ENCODE measurements at places on chromosomes 5 and 9.

GRCh38 chr9:133780962-133781827 is 43.0 kb upstream of the SARDH start:
- DNase-seq = no peak

DNA sequence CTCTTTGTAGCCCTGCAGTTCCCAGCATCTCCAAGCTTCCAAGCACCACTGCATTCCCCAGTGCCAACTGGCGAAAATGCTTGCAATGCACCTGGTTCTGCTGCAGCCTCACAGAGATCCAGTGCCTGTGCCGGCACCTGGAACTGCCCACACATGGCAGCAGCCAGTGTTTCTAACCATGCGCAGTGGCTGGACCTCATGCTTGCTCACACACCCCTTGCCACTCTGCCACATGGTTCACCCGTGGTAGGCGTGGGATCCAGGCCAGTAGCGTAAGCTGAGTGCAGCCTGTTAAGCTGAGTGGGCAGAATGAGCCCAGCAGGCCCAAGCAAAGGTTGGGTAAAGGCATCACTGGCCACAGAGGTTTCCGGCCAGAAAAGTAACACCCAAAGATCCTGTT is 214.1 kb upstream of the VLDLR start:
- DNase-seq = no peak

DNA sequence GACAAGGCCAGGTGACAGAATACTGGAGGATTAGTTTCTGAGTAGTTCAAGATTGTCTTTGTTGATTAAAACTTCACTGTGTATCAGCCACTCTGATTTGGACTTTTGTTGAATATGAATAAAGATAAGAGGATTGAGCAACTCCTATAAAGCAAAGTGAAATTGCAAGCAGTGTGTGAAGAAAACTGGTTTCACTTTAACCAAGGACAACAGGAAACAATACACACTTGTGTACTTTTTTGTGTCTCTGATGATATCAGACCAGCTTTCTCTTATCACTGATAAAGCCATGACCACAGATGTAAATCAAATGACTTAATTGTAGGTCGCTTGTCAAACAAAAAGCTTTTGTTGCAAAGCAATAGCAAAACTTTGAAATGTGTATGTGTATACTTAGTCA is 268.6 kb downstream of the FER start:
- DNase-seq = no peak

- no peak for DNase-seq
These were observed 323.0 kb downstream of the ANXA1 start for GRCh38 chr9:73474625-73475024.

GRCh38 chr9:119834064-119834620 is 464.9 kb upstream of the BRINP1 start:
- no peak for DNase-seq

DNA sequence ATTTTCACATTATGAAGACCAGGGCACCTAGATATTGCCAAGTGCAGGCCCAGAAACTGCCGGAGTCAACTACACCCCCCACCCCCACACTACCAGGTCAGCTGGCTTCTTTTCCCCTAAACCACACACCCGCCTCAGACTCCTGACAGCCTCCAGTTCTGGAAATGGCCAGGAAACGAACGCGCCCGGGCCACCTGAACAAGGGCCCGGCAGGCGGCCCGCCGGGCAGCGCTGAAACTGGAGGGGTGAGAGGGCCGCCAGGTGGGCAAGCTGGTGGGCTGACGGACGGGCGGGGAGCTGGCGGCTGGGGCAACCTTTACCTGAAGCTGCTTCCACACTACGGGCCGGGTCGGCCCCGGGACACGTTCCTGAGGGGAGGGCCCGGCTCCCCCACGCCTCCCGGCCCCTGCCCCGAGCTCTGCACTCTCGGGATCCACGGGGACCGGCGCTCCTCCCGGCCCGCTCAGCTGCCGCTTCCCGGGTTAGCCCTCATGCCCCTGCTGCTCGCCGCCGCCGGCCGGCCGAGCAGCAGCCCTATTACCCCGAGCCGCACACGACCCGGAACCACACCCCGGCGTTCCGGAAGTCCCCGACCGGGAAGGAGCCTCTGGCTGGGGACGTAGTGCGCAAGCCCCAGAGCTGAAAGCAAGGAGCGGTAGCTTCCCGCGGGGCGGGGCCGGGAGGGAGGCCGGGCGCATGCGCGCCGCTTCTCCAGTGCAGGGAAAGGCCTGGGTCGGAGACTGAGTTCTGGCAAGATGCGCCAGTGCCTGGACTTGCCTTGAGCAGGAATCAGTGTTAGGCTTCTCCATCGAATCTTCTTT is at the start of gene MAPKAP1:
Gene MAPKAP1, minus strand, starts transcription at position 558 of the 821 bp plus-strand sequence. CDS start 34,634 bp downstream, outside the sequence.
- peak; percentile 64 for DNase-seq

GRCh38 chr5:40618926-40619325 is 60.8 kb upstream of the PTGER4 start:
- no peak for DNase-seq

DNA sequence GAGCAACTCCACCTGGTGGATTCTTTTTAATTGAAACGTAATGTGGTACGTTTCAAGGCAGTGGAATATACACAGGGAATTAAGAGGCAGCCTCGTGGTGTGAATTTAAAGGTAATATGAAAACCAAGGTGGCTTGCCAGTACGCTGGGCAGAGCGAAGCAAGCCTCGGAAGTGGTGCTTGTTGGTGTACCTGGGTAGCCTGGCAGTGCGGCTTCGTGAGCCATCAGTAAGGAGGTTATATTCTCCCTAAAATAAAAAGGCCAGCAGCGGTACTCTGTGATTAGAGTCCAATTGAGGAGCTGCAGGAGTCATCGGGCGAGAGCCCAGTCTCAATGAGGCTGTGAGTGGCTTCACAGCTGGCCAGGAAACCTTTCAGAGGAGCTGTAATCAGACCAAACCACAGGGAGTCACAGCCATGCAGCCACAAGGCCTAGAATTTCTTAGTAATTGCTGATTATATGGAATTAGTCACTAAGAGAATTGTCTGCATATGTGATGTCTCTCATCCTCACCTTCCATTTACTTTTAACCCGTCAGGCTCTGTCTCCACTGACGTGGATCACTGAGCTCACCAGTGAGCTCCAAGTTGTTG is 57.7 kb downstream of the DCP2 start:
- DNase-seq = no peak

DNA sequence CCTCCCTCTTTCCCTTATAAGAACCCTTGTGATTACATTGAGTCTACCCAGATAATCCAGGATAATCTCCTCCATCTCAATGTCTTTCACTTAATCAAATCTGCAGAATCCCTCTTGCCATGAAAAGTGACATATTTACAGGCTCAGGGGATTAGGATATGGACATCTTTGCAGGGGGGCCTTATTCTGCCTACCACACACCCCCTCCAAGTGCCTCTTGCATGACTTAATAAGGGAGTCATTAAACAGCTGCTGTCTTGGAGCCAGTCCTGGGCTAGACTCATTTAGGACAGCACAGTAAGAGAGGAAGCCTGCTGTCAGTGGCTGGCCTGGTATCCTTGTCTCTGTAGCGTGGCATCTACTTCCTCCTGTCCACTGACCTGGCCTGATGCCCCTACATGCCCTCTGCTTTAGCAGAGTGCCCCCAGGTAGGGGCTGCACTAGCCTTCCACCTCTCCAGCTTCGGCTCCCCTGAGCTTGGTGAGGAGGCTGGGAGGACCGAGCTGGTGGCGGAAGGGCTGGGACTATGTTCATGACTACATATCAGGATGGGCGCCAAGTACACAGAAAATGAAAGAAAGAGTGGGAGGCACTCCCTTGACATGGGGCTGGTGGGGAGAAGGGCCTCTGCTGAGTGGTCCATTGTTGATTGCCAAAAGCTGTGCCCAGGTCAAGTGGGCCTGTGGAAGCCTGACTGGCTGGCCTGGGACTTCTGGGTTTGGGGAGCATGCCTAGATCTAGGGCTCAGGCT is 17.2 kb downstream of the ENHO start:
- DNase-seq = no peak

DNA sequence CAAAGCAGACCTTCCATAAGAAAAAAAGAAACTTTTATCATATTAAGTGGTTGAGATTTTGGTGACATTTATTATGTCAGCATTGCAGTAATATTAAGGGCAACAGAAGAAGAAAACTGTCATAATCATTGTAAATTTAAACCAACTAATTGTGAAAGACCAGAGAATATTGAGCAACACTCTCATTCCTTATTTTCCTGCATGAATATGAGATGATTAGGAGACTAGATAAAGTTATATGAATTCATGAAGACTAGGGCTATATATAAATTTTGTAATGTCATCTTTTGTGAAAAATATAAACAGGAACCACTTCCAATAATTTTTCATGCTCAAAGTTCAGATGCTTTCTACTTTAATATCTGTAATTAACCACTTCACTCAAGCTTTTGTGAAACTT is 974.5 kb upstream of the CDH10 start:
- no peak for DNase-seq

- no peak for DNase-seq
These were observed 292.4 kb upstream of the ACO1 start for GRCh38 chr9:32092031-32092430.

GRCh38 chr5:62395210-62395950 is 8.3 kb downstream of the DIMT1 start:
- no peak for DNase-seq

- DNase-seq = no peak
These were observed 714.5 kb downstream of the EFNA5 start for GRCh38 chr5:106956187-106956586.

GRCh38 chr5:62306323-62306895 is 403 bp downstream of the KIF2A start:
- DNase-seq = no peak

GRCh38 chr5:135832941-135833920 is 1.2 kb upstream of the SLC25A48 start:
- DNase-seq = no peak

DNA sequence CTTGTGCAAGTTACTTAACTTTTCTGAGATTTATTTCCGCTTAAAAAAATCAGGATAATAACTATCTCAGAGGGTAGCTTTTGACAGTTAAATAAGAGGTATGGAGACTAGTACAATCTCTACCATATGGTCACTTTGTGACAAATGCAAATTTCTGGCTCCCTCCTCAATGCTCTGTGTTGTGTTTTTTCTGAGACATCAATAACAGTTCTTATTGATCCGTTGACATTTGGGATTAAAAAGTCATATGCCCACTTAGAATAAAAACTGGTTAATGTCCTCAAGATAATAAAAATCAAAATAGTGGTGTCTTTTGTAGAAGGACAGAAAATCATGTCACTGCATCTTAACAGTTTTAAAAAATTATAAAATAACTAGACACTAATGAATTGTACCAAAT is 24.7 kb upstream of the LNPEP start:
- DNase-seq = no peak

DNA sequence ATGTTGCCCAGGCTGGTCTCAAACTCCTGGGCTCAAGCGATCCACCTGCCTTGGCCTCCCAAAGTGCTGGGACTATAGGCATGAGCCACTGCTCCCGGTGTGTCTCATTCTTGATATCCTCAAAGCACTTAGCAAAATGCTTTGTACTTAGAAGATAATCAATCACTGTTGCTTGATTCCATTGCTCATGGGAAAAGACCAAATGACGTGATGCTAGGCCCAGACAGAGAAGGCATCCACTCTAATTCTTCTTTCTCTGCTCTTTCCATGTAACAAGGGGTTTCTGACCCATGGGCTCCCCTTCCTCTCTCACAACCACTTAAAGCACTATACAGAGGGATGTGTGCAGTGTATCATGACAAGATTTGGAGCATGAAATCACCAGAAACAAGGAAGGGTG is 83.0 kb downstream of the APBA1 start:
- DNase-seq = no peak

DNA sequence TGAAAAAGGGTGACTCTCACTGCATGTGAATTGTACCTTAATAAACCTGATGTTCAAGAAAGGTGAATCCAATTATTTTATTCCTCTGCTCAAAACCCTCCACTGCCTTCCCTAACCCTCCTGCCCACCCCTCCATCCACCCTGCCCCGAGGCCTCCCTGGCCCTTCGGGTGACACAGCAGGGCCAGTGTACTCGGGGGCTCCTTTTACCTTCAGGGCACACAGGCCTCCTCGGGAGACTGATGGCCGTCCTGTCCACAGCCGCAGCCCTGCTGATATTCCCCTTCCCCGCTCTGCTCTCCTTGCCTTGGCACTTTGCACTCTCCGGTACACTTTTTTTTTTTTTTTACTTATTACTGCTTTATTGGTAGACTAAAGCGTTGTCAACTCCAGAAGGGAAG is 234.0 kb downstream of the CACNA1B start:
- DNase-seq = no peak

DNA sequence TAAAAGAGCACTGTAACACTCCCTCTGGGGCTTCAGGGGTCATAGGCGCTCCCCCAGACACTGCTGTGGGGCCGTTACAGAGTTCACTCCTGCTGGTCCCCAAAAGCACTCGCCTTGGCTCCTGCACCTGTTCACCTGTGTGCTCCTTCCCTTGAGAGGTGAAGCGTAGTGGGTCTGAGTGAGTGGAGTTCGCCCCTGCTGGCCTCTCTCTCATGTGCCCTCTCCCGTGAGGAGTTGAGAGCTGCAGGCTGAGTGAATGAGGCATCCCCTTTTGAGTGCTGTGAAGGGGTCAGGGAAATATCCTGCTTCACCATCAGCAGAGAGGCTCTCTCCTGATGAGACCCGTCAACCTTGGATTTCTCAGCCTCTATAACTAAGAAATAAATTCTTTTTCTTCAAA is 134.6 kb upstream of the TUT7 start:
- no peak for DNase-seq

GRCh38 chr9:96343515-96344360 is 39.8 kb downstream of the SLC35D2 start:
- DNase-seq = no peak

DNA sequence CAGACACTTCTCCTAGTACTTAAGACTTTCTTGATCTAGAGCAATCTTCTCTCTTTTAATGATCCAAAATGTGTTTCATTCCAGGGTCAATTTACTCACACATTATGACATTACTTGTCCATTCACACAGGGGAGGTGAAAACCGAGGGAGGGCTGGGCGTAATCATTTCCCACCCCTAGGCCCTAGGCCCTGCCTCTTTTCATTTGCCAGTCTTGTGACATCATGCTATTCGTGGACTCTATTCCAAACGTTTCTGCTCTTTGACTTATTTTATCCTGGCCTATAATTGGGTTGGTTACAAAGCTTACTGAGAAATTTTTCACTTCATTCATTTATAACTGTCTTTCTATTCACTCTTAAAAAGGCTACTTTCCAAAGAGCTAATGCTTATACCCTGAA is 2.4 kb downstream of the DCAF12 start:
- DNase-seq = no peak

GRCh38 chr5:9374025-9374424 is 171.8 kb downstream of the SEMA5A start:
- no peak for DNase-seq

GRCh38 chr5:45491368-45491767 is 204.8 kb downstream of the HCN1 start:
- DNase-seq = no peak

DNA sequence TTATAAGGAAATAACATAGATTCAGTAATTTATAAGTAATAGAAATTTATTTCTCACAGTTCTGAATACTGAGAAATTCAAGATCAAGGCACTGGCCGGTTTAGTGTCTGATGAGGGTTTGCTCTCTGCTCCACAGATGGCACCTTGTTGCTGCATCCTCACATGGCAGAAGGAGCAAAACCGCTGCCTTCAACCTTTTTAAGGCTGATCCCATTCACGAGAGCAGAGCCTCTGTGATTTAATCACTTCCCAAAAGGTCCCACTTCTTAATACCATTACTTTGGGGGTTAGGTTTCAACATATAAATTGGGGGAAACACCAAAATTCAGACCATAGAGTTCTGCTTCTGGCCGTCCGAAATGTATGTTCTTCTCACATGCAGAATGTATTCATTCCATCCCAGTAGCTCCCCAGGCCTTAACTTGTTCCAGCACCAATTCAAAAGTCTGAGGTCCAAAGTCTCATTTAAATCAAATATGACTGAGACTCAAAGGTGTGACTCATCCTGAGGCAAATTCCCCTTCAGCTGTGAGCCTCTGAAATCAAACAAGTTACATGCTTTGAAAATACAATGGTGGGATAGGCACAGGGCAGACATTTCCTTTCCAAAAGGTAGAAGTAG is 30.6 kb downstream of the BAAT start:
- DNase-seq = no peak

All from glomerular endothelial cell (primary cell).